ENCODE measurements at places on chromosomes 13 and 19. TPM values are rescaled to one million over a fixed set of nuclear protein-coding genes. Genes with fewer than 3 reads are reported as not detected.

DNA sequence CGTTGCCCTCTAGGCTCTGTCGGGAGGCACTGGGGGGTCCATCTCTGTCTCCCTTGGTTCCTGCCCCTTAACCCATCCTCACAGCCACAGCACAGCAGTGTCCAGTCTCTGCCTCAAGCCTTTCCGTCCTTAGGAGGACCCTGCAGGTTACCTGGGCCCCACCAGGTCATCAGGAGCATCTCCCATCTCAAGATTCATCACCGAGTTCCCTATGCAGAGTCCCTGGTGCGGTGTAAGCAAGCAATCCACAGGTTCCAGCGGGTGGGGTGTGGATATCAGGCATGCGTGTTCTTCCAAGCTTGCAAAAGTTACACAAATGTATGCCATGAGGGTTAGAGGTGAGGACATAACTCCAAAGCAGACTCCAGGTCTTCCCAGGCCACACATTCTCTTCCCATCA lies 20.9 kb upstream of the GAS6 start:
- DNase-seq: no peak

DNA sequence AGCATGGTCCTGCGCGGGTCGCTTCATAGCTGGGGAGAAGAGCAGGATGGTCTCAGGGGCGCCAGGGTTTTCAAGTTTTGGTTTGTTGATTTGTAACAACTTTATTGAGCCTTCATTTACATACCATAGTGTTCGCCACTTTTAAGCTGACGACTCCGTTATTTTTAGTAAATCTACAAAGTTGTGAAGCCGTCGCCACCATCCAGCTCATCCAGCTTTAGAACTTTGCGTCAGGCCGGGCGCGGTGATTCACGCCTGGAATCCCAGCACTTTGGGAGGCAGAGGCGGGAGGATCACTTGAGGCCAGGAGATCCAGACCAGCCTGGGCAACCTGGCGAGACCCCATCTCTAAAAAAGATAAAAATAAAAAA lies 404 bp downstream of the C19orf44 start:
- no peak for DNase-seq

The ZNF468 gene
- total RNA-seq: 8.2 TPM

The ZNF835 gene
- total RNA-seq: 9.6 TPM

- DNase-seq: no peak
Observed at GRCh38 chr13:76035711-76036110, 399.6 kb downstream of the LMO7 start.

DNA sequence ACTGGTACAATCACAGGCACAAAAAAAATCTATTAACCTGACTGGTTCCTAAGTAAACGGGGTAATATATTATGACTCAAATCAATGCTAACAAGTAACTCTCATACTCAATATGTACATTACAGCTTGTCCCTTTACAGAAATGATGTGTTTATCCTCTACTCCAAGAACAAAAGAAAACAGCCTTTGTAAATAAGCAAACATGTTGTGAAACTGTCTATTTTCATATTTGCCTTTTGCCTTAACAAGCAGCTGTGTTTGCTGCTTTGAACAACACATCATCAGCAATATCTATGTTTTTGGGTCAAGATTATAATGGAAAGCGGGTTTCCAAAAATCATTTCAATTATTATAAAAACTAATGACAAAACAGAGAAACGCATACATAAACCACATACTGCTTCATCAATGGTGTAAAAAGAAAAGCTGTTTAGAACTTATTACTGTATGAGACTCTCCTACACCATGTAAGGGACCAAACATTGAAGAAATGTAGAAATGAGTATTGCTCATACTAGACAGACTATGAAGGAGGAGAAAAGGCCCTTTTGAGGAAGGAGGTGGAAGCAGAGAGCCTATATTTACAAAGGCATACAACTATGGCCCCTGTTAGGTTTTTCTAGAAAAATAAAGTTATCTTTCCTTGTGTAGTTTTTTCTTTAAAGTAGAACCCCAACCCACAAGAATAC lies 14.8 kb downstream of the TBC1D4 start:
- no peak for DNase-seq

The CPB2 gene
- not detected for total RNA-seq

GRCh38 chr19:45779231-45780145 lies 2.8 kb downstream of the DMPK start:
- DNase-seq: peak; percentile 88

The MIA gene
- total RNA-seq: 181 TPM

The TUBB4A gene
- total RNA-seq: 31.0 TPM

All from tibial nerve (tissue), 4 donors.